Activated naive CD4-positive, alpha-beta T cell treated with Interleukin-2 at 50 U/mL for 16 hours (primary cell): ENCODE measurements at places on chromosomes 2 and 18.

DNA sequence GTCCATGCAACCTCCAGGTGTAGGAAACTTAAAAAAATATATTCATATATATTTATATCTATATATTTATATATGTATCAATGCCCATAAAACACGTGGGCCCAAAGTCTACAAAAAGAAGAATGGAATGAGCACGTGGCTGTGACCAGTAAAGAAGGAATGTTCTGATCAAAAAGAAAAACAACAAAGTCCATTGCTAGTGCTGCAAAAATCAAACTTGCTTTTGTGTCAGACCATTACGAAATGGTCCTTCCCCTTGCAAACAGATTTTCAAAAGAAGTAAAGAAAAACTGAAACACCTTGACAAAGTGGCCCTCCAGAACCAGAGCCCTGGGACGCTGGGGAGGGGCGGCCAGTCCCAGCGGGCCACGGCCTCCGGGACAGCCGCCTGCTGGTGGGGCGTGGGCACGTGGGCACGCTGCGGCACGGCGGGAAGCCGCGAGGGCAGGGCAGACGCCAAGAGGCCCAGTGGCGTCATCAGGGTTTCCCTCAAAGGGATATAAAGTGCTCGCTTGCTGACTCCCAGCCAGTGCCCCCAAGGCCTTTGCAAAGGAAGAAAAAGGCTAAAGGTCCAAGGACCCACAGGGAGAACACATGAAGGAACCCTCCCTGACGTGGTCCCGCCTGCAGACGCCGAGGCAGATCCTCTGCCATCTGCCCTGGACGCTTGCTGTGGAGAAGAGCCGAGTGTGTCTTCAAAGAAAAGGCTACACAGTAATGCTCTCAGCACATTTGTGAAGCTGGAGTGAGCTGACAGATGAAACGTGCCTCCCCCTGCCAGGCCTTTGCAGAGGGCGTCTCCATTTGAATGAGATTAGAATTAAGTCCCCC lies 201.8 kb downstream of the TWIST2 start:
- DNase-seq = no peak

DNA sequence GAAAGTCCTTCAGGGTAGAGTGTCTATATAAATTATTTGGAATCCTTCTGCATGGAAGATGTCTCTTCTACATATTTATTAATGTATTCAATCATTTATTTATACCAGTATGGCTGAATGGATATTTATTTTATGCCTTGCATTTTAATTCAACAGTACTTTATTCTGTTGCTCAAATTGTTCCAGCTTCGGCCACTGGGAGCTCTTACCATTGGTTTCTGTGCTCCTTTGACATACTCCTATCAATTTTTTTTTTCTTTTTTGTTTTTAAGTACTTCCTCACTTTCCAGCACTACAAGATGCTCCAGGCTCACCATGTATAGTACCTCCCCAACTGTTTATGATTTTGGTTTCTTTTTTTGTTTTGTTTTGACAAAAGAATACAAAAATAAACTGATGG lies 39.4 kb upstream of the WIPF1 start:
- DNase-seq = no peak

DNA sequence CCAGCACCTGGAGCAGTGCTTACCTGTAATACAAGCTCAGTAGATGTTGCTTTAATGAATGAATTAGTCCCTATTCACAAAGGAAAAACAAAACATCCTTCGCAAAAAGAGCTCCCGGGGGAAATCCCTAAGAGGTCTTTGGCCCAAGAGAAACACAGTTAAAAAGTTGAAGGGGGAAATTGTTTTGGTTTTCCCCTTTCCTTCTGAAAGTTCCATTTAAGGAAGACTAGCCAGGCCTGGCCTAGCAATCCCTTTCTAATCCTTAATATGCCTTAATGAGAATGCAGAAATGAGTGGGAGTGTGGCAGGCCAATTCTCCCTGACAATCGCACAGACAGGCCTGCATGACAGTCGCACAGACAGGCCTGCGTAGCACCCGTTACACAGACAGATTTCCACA lies 33.5 kb upstream of the REL start:
- no peak for DNase-seq

GRCh38 chr2:186653511-186653910 lies 40.3 kb upstream of the FAM171B start:
- no peak for DNase-seq

DNA sequence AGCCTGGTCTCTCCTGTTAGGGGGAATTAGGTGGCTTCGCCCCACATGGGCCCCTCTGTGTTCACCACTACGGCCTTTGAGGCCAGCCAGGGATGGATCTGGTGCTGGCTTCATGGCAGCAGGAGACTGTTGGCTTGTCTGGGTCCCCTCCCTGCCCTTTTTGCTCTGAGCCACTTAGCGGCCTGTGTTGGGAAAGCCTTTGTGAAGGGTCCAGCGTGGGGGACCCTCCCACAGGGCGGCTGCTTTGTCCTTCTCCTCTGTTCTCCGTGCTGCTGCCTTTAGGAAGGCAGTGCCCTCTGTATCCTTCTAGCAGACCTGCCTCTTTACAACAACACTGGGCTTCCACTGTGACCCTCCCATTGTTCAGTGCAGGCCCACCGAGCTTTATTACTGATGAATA lies 118.4 kb downstream of the TSN start:
- no peak for DNase-seq

GRCh38 chr2:165777522-165778186 lies 16.4 kb downstream of the GALNT3 start:
- DNase-seq = no peak

GRCh38 chr2:20222769-20223406 lies 2.0 kb downstream of the SDC1 start:
- DNase-seq = no peak

DNA sequence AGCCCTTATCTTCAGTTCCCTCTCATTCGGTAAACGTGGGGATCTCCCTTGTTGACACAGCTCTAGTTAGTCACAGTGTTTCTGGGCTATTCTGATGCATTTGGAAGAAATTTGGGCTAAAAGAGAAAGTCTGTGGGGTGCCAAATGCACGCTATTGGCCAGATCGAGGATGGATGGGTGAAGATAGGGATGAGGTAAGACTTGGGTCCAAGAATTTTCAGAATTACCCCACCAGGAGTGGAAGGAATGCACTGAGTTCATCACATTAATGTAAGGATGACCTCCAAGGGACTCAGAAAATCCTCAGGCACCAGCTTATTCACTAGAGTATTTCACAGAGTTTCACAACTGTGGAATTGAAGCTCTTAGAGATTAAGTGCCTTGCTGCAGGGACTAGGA lies 49.3 kb downstream of the NRP2 start:
- no peak for DNase-seq

DNA sequence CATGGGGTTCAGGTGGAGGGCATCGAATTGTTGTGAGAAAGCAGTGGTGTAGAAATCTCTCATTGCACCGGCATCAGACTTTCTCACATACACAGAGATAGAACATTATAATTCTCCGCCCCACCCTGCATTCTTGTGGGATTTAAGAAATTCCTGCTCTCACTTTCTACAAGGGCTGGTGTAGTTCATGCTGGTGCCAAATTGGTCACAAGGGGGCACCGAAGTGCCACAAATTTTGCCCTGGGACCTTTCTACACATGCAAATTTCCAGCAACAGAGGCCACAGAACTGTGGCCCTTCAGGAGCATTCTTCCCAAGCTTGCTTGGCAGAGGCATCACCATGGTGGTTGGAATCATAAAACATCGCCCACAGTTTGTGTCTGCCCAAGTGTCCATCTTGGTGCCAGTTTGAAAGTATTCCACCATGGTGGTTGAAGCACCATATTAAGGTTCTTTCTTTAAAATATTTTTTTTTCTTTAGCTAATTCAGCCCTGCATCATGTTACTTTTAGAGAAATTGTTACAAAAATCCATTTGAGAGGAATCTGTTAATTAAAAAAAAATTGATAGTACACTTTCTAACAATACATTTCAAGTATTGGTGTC lies 521.2 kb upstream of the FANCL start:
- DNase-seq = no peak

GRCh38 chr18:23572012-23572411 lies 14.3 kb downstream of the NPC1 start:
- no peak for DNase-seq

DNA sequence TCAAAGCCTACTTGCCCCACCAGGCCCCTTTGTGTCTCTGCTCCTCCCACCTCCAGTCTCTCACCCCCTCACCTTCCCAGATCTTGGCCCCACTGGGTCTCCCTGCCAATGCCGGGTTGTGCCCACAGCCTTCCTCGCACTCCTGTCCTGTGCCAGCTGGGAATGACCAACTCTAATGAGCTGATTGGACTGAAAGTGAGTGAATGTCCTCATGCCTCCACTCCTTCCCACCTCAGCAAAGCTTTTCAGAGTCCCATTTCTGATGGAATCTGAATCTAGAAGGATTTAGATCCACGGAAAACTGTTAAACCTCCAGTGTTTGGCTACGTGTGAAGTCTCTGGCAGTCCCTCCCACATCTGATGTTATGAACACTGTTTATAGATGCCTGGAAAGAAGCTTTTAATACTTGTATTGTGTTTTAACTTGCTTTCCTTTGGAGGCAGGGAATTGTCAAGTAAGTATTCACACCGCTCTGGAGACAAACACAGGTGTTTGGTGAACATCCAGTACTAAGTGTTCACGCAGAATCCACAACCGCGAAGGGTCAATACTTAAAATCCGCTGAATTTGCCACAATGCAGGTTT lies 103.9 kb downstream of the RTN4 start:
- no peak for DNase-seq

DNA sequence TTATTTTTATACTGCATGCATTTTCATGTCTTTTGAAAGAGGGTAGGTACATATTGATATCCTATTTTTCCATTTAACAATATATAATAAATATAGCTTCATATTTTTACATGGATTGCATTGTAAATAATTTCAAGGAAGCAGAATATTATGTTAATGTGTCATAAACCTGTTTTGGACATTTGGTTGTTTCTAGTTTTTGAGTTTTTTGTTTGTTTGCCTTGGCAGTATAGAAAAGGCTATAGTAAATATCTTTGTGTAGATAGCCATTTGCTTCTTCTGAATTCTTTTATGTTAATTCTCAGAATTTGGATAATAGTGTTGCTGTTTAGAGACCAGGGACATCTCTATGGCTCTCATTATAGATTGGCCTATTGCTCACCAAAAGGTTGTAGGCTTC lies 645.2 kb downstream of the SLC4A3 start:
- DNase-seq = no peak

- DNase-seq = no peak
Measured at GRCh38 chr2:176390276-176391147, 121.3 kb downstream of the MTX2 start.

GRCh38 chr2:75027886-75028285 lies 69.4 kb downstream of the POLE4 start:
- DNase-seq = no peak

- DNase-seq = no peak
Measured at GRCh38 chr2:224261326-224261725, 140.6 kb downstream of the FAM124B start.

DNA sequence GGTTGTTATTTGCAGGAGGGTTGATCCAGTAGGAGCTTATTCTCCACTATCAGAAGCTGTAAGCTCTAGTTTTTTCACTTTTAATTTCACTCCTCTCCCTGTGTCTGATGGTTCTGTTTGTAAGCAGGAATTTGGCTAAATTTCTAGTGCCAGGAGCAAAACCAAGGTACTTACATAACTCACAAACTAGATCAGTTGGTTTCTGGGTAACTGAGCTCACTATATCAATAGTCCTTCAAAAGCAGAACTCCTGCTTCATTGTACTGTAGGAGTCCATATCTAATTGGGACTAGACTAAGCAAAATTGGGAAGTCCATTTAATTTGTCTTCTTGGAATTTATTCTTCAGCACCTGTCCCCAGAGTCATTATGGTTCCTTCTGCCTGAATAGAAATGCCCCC lies 20.1 kb upstream of the RAX start:
- DNase-seq = no peak

- DNase-seq = no peak
Measured at GRCh38 chr2:113905886-113906285, 16.0 kb downstream of the ACTR3 start.

DNA sequence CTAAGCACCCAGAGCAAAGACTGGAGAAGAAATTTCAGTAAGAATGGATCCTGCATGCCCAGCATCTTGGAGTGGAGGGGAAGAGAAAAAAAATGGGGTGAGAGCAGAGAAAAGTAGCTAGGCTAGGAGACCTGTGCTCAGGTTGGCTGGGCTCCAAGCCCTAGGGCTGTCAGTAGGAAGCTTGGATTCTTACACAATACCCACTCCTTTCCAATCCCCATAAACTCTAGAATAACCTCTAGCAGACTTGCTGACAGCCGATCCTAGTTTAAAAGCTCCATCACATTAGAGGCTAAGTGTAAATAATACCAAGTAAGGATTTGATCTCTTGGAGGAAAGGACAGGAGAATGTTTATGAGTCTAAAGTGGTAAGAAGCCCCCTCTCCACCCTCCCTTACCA lies 46.2 kb upstream of the NABP1 start:
- DNase-seq = no peak

GRCh38 chr2:70932631-70933230 lies 3.0 kb upstream of the ATP6V1B1 start:
- DNase-seq = no peak
